Keratinocyte (primary cell): ENCODE measurements at places on chromosomes 1 and 21. TPM values are rescaled to one million over a fixed set of nuclear protein-coding genes. Genes with fewer than 3 reads are reported as not detected.

The FAM163A gene
- polyA plus RNA-seq = not detected in 3 replicates

The WNT2B gene
- 0.37 to 0.51 TPM (median 0.49 TPM) in 3 replicates for polyA plus RNA-seq

The C4BPA gene
- not detected in 3 replicates for polyA plus RNA-seq

The RGS18 gene
- polyA plus RNA-seq = 0.67 to 1.6 TPM (median 1.5 TPM) in 3 replicates

The TMPRSS15 gene
- not detected in 3 replicates for polyA plus RNA-seq

The PGLYRP4 gene
- polyA plus RNA-seq = 2.4 to 21.6 TPM (median 3.8 TPM) in 3 replicates

The USH2A gene
- under 0.01 TPM in 1 of 3 replicates, not detected in the others for polyA plus RNA-seq

The SYT11 gene
- 0.08 to 0.18 TPM (median 0.13 TPM) in 3 replicates for polyA plus RNA-seq

The LRRC8C gene
- 8.6 to 18.4 TPM (median 15.7 TPM) in 3 replicates for polyA plus RNA-seq

The SLC30A2 gene
- not detected in 3 replicates for polyA plus RNA-seq

The MFAP2 gene
- 34.6 to 75.1 TPM (median 69.6 TPM) in 3 replicates for polyA plus RNA-seq

The PRAMEF8 gene
- not detected in 3 replicates for polyA plus RNA-seq

The CD34 gene
- 0.03 TPM in 1 of 3 replicates, not detected in the others for polyA plus RNA-seq

The TIE1 gene
- polyA plus RNA-seq = 0.03 TPM in 1 of 3 replicates, not detected in the others

The SPRR2B gene
- 0.45 to 0.48 TPM in 2 of 3 replicates, not detected in the other for polyA plus RNA-seq

The PRAMEF26 gene
- not detected in 3 replicates for polyA plus RNA-seq

The TOE1 gene
- polyA plus RNA-seq = 10.8 to 17.9 TPM (median 12.1 TPM) in 3 replicates

The GPR157 gene
- 4.4 to 6.5 TPM (median 6.1 TPM) in 3 replicates for polyA plus RNA-seq

The RUSC1 gene
- polyA plus RNA-seq = 32.4 to 40.3 TPM (median 32.8 TPM) in 3 replicates
